ENCODE measurements at places on chromosomes 4 and X. TPM values are rescaled to one million over a fixed set of nuclear protein-coding genes. Genes with fewer than 3 reads are reported as not detected.

GRCh38 chr4:184433258-184433892 lies 41.0 kb downstream of the IRF2 start:
- no peak overlapping the region for H3K27ac ChIP-seq
- no peak overlapping the region for H3K4me3 ChIP-seq
- no peak for DNase-seq
- H3K36me3 ChIP-seq = no peaks in the 10 kb centered on the region
- no peaks in the 10 kb centered on the region for H3K27me3 ChIP-seq
- no peaks in the 10 kb centered on the region for H3K4me1 ChIP-seq

GRCh38 chr4:39054497-39054896 lies 7.5 kb upstream of the KLHL5 start:
- H3K36me3 ChIP-seq = no peaks in the 10 kb centered on the region
- DNase-seq = no peak
- no peak overlapping the region for H3K27ac ChIP-seq

DNA sequence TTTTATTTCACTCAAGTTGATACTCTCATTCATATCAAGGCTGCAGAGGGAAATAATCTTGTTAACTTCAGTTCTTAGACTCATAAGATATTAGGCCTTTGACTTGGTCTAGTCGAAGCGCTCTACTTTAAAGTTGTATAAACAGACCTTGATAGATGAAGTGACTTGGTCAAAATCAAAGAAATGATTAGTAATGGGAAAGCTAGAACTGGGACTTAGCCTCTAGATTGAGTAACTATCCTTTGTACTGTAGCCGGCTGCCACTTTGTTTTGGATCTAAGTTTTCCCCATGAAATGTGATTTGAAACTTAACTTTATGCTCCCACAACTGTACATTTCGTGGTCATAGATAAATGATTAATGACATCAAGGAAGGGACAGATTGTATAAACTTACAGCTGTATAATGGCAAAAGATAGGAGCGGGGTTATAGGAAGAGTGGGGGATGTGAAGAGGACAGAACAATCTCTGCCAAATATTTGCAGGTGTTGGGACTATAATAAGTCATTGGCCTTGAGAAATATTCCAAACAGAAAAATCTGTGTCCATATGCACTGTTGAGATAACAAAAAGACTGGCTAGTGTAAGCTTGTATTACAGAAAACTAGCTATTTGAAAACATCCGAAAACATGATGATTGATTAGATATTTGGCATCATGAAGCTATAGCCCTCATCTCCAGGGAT lies 17.2 kb downstream of the MID2 start:
- H3K27me3 ChIP-seq = no peaks in the 10 kb centered on the region
- no peak overlapping the region for H3K4me3 ChIP-seq
- H3K27ac ChIP-seq = no peak overlapping the region
- H3K36me3 ChIP-seq = no peaks in the 10 kb centered on the region

DNA sequence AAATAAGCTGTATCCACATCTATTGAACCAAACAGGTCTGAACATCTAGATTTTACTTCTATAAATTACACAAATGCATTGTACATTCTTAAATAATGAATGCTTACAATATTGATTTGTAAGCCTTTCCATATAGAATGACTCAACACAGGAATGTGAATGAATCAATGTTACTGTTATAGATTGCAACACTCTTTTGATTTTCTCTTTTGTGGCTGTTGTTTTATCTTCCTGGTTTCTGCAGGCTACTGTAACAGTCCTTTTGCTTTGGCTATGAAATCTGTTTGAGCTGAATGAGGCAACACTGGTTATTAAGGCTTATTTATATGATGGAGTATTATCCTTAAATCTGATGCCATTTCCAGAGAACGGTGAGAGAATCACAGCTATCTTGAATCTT lies 49.5 kb downstream of the GPR50 start:
- no peak overlapping the region for H3K27ac ChIP-seq
- no peak overlapping the region for H3K4me3 ChIP-seq
- DNase-seq = no peak
- H3K4me1 ChIP-seq = no peaks in the 10 kb centered on the region

DNA sequence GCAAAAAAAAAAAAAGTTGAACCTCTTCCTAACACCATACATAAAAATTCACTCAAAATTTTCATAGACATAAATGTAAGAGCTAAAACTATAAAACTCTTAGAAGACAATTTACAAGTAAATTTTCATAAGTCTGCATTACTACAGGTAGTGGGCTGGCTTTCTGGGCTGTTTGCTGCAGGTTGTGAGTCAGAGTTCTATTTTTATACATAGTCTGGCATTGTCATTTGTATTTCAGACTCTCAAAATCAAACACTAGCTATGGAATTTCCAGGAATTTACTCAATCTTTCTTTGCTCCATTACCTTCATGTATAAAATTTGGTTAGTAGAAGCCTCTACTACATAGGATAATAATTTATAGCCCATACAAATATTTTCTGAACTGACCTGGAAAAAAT lies 227.2 kb downstream of the COX18 start:
- H3K27ac ChIP-seq = no peak overlapping the region
- no peak overlapping the region for H3K4me3 ChIP-seq
- no peaks in the 10 kb centered on the region for H3K27me3 ChIP-seq
- no peak for DNase-seq

- no peak for DNase-seq
- H3K4me1 ChIP-seq = no peaks in the 10 kb centered on the region
- no peak overlapping the region for H3K4me3 ChIP-seq
- H3K27me3 ChIP-seq = no peaks in the 10 kb centered on the region
These were observed 121.2 kb upstream of the CXXC4 start for GRCh38 chr4:104615926-104616325.

DNA sequence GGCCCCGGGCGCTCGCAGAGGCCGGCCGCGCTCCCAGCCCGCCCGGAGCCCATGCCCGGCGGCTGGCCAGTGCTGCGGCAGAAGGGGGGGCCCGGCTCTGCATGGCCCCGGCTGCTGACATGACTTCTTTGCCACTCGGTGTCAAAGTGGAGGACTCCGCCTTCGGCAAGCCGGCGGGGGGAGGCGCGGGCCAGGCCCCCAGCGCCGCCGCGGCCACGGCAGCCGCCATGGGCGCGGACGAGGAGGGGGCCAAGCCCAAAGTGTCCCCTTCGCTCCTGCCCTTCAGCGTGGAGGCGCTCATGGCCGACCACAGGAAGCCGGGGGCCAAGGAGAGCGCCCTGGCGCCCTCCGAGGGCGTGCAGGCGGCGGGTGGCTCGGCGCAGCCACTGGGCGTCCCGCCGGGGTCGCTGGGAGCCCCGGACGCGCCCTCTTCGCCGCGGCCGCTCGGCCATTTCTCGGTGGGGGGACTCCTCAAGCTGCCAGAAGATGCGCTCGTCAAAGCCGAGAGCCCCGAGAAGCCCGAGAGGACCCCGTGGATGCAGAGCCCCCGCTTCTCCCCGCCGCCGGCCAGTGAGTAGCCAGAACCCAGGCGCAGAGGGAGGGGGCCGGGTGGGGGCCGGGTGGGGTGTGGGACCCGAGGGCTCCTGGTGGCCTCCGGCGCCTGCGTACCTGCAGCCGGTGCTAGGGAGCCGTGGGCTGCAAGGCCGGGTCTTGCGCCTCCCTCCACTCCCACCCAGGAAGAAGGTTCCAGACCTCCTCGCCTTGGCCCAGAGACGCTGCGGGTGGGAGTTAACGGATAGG lies 534 bp downstream of the MSX1 start:
- 0 out of 2 replicates have a peak, but pooled peaks cover 4% of the 10 kb centered on the region for H3K4me1 ChIP-seq
- H3K27ac ChIP-seq = no peak overlapping the region
- H3K36me3 ChIP-seq = no peaks in the 10 kb centered on the region
- no peaks in the 10 kb centered on the region for H3K27me3 ChIP-seq
- DNase-seq = no peak
- H3K4me3 ChIP-seq = peak overlapping the region; percentile 84

DNA sequence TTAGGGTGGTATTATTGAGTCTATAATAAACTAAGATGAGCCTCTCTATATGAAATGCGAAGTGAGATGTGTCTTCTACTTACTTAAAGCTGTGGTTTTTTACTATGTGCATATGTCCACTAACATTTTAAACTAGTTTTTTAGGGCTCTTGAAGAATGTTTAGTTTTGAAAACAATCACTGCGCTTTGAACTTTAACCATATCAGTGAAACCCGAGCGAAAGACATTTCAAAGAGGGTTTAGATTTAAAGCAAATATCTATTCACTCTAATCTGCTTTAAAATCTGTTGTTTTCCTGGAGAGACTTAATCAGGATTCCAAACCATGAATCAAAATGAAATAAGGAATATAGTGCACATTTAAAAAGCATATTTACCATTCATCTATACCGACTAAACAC lies 24.8 kb upstream of the SLC7A11 start:
- no peak for DNase-seq
- H3K4me3 ChIP-seq = no peak overlapping the region
- H3K4me1 ChIP-seq = peaks cover 27% of the 10 kb centered on the region
- no peak overlapping the region for H3K27ac ChIP-seq
- no peaks in the 10 kb centered on the region for H3K36me3 ChIP-seq

DNA sequence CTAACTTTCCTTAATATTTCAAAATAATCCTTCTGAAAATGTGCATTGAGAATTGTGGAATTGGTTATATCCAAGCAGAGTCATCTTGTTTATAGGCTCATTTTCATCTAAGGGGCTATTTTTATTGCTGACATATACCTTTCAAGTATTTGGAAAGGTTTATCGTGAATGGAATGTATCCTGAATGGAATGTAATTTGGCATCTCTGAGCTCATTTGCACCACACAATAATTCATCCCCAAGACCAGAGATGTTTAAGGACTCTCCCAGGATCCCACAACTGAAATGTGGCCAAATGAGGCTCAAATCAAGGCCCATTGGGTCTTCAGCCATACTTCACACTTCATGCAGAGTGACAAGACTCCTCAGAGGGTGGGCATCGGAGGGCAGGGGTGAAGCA lies 7.5 kb upstream of the SETD7 start:
- no peaks in the 10 kb centered on the region for H3K4me1 ChIP-seq
- no peak overlapping the region for H3K4me3 ChIP-seq
- DNase-seq = no peak
- no peak overlapping the region for H3K27ac ChIP-seq

GRCh38 chrX:16966752-16967448 lies 20.4 kb downstream of the REPS2 start:
- H3K4me1 ChIP-seq = no peaks in the 10 kb centered on the region
- H3K4me3 ChIP-seq = no peak overlapping the region
- no peaks in the 10 kb centered on the region for H3K27me3 ChIP-seq
- H3K27ac ChIP-seq = no peak overlapping the region

DNA sequence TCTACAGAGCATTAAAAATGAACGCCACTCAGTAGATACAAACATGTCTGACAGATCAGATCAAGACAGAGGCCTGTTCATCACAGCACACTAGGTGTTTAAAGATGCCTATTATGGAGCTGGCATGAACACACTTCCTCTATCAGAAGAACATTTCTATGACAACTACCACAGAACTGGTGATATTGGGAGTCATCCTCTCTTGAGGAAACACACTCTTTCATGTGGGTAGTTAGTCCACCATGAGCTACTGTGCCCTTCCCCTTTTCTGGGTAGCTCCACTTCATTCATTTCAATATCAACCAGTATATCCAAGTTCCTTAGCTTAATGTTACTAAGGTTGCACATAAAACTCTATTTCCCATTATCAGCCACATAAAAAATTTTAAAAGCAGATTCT lies 46.7 kb downstream of the MAOB start:
- H3K27ac ChIP-seq = no peak overlapping the region
- H3K36me3 ChIP-seq = no peaks in the 10 kb centered on the region
- no peak for DNase-seq

DNA sequence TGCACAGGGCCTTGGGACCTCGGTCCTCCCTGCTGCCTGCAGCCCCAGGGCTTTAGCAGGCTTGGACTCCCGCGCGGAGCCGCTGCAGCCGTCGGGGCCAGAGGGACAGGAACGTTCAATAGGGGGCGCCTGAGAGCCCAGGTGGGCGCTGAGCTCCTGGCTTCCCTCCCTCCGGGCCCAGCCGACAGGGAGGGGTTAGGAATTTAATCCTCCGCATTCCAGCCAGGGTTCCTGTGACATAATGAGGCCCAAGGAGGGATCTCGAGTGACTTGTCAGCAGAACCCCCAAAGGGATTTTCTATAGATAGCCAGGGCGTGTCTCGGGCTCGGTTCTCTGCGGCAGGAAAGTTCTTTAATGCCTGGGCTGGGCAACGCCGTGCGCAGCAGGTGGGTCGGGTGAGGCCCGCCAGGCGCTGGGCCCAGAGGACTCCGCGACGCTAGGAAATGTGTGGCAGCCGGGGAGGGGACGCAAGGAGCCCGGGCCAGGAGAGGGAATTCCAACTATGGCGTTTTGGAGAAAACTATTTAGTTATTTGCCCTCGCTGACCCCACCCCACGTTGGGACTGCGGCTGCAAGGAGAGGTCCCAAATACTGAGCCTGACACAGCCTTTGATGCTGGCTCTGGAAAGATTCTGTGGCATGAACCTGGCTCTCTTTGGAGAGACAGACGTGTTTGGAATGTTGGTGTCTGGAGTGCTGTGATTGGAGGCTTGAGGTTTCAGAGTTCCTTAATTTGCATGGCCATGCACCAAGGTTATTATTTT lies 285.2 kb upstream of the GATB start:
- H3K36me3 ChIP-seq = no peaks in the 10 kb centered on the region
- no peak overlapping the region for H3K27ac ChIP-seq
- H3K27me3 ChIP-seq = no peaks in the 10 kb centered on the region
- H3K4me3 ChIP-seq = no peak overlapping the region
- no peak for DNase-seq
- H3K4me1 ChIP-seq = no peaks in the 10 kb centered on the region

- H3K27ac ChIP-seq = no peak overlapping the region
- no peak for DNase-seq
- no peaks in the 10 kb centered on the region for H3K4me1 ChIP-seq
- no peaks in the 10 kb centered on the region for H3K27me3 ChIP-seq
These were observed 178.4 kb upstream of the GPR101 start for GRCh38 chrX:137212078-137212632.

- no peaks in the 10 kb centered on the region for H3K36me3 ChIP-seq
- no peak overlapping the region for H3K4me3 ChIP-seq
- no peak overlapping the region for H3K27ac ChIP-seq
- no peaks in the 10 kb centered on the region for H3K4me1 ChIP-seq
- DNase-seq = no peak
These were observed 12.4 kb upstream of the PIN4 start for GRCh38 chrX:72169008-72169728.

- no peak overlapping the region for H3K4me3 ChIP-seq
- no peaks in the 10 kb centered on the region for H3K36me3 ChIP-seq
- no peaks in the 10 kb centered on the region for H3K4me1 ChIP-seq
- H3K27ac ChIP-seq = no peak overlapping the region
- DNase-seq = no peak
- no peaks in the 10 kb centered on the region for H3K27me3 ChIP-seq
These were observed 58.0 kb downstream of the FGF16 start for GRCh38 chrX:77505227-77505626.

- no peak for DNase-seq
- peak overlapping the region; percentile 87 for H3K27ac ChIP-seq
- peaks cover 24% of the 10 kb centered on the region for H3K4me1 ChIP-seq
- H3K27me3 ChIP-seq = no peaks in the 10 kb centered on the region
These were observed 1.2 kb upstream of the XK start for GRCh38 chrX:37684426-37684825.

GRCh38 chrX:19086102-19086772 lies 36.0 kb downstream of the ADGRG2 start:
- H3K27ac ChIP-seq = no peak overlapping the region
- no peak overlapping the region for H3K4me3 ChIP-seq
- DNase-seq = no peak
- H3K27me3 ChIP-seq = no peaks in the 10 kb centered on the region
- H3K36me3 ChIP-seq = no peaks in the 10 kb centered on the region

PWWP3B gene
- not detected for total RNA-seq

BMP3 gene
- 0.03 TPM for total RNA-seq

PGAM4 gene
- not detected for total RNA-seq

BMX gene
- not detected for total RNA-seq

HEPH gene
- 5.8 TPM for total RNA-seq

PF4V1 gene
- not detected for total RNA-seq

USP51 gene
- total RNA-seq = 1.8 TPM

ZNF711 gene
- total RNA-seq = 9.3 TPM

ARHGAP36 gene
- total RNA-seq = not detected

HMGN5 gene
- 1.1 TPM for total RNA-seq

C4orf36 gene
- 0.41 TPM for total RNA-seq
